ENCODE measurements at places on chromosomes 6 and 20.

- no peak for DNase-seq
These were observed 72.4 kb downstream of the HFE start for GRCh38 chr6:26159357-26160273.

DNA sequence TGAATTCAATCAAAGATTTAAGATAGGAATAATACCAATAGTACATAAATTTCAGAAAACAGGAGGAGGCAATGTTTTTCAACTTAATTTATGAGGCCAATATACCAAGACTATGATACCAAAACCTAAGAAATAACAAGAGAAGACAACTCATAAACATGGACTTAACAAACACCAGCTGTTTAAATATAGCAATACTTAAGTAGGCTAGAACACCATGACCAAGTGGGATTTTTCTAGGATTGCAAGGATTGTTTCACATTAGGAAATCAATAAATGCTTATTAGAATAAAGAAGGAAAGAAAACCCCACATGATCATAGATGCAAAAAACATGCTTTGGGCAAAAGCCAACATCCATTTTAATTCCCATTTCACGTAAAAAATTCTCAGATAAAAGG, 355.1 kb downstream of the EPM2A start:
- DNase-seq: no peak

GRCh38 chr6:149964308-149965193, 808 bp downstream of the ULBP1 start:
- DNase-seq: no peak

DNA sequence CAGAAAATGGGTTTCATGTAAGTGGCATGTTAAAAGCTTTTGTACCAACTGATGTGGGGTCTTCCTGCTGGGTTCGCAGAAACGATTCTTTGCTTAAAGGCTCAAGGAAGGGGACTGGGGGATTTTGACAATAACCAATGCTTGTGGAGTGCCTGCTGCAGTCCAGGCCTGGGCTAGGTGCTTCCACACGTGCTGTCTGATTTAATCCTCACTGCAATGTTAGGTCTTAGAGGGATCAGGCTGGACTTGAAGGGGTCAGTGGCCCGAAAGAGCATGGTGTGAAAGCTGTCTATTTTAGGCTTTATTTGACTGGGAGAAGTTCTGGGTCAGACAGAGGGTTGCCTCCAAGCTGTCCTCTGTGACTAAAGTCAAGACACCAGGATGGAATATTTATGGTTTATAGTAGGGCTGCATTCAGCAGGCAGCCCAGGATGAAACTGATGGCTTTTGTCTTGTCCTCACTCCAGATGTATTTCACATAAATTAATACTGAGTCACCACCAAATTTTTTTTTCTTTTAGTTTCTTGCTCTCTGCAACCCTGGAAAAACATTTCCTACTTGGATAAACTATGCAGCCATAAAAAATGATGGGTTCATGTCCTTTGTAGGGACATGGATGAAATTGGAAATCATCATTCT, 219.1 kb downstream of the ZMYND8 start:
- DNase-seq: no peak

- DNase-seq: peak; percentile 35
These were observed 1.1 kb upstream of the JAG1 start for GRCh38 chr20:10674684-10675449.
